ENCODE measurements at places on chromosomes 1 and 21.

DNA sequence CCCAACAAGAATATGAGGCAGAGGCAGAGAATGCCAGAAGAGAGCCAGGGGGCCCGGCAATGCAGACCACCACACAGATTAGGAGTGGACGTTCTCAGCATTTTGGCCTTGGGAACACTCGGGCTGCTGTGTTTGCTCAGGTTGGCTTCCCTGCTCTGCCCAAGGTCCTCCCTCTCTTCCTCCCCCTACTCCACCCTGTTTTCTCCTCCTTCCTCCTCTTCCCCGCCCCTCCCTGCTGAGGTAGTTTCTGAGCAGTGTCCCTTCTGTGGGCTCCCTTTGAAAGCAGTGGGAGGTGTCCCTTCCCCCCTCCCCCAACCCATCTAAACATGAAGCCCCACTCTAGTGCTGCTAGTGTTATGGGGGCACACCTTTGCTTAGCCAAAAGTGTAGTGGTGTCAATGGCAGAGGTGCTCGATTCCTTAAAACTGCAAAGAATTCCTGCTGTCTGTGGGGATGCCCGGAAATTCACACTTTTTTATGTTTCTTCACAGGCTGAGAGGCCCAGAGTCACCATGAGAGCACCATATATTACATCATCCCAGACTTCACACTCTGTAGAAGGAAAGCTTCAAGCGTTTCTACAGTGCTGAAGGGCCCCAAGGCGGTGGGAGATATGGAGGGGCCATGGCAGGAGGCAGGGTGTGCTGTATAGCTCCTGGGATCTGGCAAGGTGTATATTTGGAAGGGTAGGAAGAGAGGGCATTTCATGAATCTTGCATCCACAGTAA, at the start of gene HHIPL2:
Gene HHIPL2, minus strand, starts transcription at position 161 of the 728 bp plus-strand sequence. Its CDS starts 60 bp downstream, at position 101.
- DNase-seq: no peak

DNA sequence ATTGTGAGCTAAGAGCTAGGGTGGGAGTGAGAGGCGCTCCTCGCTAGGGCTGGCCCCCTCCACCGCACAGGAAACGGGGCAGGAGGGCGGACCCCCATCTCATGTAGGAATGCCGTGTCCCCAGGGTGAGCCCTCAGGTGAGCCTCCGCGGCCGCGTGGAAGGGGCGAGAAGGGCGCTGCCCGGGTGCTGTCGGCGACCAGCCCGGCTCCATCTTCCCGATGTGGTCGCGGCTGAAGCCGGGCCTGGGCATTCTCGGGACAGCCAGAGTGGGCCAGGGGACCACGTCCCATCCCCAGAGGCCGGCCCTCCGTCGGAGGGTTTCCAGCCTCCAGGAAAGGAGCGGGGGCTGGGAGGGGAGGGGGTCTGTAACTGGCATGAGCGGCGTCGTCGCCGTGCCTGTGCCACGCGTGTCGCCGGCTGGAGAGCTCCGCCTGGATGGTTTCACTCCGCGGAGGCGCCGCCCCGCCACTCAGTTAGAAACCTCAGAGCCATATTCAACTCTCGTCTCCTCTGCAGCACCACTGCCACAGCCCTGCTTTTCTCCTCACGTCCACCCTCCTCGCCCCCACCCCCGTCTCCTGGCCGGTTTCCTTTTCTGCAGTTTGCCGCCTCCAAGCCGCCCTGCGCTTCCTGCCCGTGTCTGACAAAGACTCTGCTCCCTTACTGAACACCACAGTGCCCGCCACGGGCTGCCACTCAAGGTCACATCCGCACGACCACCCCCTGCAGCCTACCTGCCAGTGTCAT, at the start of gene TMEM269:
Gene TMEM269, plus strand, starts transcription at position 46 of the 748 bp plus-strand sequence. CDS start 4,903 bp downstream, outside the sequence.
- no peak for DNase-seq

- no peak for DNase-seq
Measured at GRCh38 chr1:184300446-184300845, 86.4 kb upstream of the C1orf21 start.

- DNase-seq: no peak
Measured at GRCh38 chr1:244862354-244862698, 2.0 kb downstream of the HNRNPU start.

DNA sequence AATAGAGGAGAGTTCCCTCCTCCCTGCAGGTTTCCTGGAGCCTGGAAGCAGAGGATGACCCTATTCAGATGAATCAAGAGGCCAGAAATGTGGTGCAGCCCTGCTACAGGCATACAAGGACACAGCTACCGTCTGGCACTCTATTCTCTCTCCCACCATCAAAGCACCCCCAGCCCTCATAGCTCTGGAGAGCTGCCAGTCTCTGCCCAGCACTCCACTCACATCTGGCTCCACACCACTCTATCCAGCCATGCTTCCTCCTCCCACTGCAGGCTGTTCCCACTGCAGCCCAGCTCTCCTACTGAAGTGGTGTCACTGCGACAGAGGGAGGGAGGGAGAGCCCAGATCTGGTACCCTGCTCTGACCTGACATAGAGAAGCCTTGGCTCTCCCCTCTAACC, 18.4 kb downstream of the SYT2 start:
- no peak for DNase-seq

DNA sequence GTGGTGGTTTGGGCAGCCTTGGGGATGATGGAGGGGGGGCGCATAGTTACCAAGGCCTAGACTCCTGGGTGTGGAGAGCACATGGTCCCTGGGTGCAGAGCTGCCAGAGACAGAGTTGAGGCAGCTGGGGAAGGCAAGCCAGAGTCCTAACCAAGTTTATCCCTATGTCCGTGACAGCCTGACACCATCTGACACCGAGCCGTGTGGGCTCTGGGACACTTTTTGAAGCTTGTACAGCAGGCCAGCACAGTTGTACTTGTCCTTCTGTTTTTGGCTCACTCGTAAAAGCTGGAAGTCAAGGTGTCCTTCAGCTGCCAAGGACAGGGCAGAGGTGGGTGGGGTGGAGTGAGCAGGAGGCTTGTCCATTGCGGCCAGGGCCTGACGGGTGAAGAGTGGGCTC, 28.5 kb downstream of the SLC26A9 start:
- no peak for DNase-seq

DNA sequence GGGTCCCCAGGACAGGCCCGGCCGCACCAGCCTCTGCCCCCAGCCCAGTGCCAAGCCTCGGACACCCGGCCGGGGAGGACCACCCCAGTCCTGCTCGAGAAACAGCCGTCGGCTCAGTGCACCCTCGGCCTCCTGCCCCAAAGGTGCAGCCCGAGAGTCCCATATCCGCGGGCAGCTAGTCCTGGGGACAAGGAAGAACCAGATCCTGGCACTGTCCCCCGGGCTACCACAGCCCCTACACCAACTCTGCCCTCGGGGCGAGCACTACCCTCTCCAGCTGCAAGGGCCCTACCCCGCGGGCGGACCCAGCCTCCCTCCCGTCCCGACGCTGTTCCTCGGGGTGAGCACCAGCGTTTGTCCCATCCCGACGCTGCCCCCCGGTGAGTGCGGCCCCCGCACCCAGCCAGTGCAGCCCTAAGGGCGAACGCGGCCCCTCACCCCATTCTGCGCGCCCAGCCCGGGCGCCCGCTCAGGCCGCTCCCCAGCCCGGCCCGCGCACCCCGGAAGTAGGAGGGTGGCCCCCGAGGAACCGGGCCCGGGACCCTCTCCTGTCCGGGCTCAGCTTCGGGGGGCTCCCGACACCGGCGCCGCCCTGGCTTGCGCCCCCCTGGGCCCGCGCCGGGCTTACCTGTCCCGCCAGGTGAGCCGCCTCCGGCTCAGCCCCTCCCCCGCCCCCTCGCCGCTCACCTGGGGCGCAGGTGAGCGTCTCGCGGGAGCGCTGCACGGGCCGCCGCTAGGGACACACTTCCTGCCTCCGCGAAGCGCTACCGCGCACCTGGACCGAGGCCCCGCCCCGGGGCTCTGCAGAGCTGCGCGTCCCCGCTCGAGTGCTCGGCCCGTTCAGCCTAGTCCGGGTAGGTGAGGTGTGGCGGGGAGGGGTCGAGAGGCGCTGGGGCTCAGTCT, at the start of gene KDF1:
Gene KDF1, minus strand, starts transcription at position 747 of the 903 bp plus-strand sequence. CDS start 8,088 bp downstream, outside the sequence.
- peak; percentile 15 for DNase-seq

DNA sequence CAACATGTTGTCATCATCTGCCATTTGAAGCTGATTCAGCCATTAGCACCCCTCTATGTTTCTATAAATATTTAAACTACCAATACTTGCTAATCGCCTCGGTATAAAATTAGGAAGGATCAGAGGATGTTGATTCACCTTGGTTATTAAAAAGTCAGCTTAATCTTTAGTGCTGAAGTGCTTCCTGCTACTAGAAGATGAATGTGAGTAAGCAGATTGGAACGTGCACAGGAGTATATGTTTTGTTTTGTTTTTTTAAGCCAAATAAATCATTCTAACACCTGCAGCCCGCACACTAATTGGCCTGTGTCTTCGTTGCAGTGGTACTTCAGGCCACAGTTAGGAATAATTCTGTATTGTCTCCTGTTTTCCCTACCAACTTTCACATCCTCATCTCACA, 485.7 kb downstream of the AJAP1 start:
- no peak for DNase-seq

GRCh38 chr1:162323023-162323422, 53.6 kb downstream of the SPATA46 start:
- DNase-seq: no peak

- DNase-seq: no peak
Measured at GRCh38 chr1:4346131-4346530, 308.3 kb upstream of the AJAP1 start.

DNA sequence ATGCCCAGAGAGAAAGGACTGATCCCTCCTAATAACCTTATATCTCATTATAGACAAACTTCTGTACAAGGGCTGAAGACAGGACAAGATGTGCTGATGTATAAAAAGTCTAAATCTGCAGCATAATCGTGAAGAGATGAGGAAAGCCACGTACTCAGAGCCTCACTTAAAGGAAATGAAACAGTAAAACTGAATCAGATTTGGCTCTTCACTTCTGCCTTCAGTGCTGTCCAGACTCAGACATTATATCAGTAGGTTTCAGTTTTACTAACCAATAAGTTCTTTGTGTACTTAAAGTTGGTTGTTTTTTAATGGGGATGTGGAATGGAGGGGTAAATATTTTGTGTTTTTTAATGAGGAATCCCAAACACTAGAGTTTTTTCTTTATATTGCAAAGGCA, 45.3 kb upstream of the RGS1 start:
- no peak for DNase-seq

GRCh38 chr21:36813052-36813451, 114.1 kb downstream of the SIM2 start:
- DNase-seq: no peak

DNA sequence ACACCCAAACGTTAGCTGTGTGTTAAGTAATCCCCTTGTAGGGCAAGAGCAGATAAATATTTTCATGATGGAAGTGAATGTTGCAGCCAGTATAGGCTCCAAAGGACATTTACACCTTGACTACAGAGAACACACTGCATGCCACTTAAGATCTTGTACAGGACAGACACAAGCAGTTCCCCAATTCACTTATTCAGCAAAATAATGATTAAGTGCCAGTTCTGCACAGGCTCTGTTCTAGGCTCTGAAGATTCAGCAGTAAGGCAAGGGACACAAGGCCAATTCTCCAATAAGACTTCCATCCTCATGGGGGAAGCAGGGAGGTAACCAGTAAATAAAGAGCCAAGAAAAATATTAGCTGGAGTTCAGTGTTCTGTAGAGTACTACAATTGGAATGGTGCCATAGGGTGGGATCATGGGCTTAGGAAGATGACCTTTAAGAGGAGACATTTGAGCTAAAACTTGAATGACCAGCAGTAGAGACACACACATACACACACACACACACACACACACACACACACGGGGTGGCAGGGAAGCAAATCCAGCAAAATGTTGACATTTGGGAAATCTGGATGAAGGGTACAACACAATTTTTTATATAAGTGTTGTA, 199.9 kb upstream of the JUN start:
- no peak for DNase-seq

DNA sequence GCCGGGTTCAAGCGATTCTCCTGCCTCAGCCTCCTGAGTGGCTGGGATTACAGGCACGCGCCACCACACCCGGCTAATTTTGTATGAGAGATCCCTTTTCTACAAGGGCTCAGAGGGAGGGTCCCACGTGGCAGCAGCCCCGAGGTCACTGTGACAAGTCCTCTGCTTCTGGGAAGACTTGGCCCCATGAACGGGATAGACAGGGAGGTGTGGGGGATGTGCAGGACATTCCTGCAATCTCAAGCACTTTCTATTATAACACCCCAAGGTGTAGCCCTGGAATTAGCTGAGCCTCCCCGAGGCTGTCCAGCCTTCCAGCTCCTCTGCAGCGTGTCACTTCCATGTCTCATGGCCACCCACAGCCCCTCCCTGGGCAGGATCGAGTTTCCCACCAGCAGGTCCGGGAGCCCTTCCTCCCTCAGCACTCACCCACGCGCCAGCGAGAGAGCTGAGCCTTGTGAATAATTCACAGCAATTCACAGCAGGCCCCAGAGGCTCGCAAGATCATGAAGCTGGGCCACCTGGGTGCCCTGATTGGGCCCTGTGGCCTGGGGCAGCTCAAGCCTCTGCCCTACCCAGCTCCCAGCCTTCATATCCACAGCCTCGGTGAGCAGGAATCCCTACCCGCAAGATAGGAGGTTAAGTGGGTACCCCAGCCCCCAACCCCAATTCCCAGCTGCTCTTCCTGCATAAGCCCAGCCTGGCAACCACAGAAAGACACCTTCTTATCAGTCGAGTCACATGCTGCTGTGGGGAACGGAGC, 22.8 kb upstream of the RNU1-4 start:
- DNase-seq: no peak

DNA sequence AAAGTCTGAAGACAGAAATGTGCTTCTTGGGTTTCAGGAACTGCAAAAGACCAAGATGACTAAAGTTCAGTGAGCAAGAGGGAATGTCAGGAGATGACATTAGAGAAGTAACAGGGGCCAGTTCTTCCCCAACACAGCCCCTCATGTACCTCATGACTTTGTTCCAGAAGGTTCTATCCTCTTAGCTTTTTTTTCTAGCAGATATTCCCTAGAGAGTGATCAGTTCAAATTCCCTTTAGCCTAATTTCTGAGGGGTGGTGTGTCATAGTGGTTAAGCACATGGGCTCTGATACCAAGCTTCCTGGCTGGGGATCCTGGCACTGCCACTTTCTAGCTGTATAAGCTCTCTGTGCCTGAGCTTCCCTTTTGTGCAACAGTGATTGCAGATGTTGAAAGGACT, 108.0 kb downstream of the LBR start:
- DNase-seq: no peak
